Activated T-helper 1 cell treated with Interleukin-2 at 50 U/mL for 16 hours (primary cell): ENCODE measurements at places on chromosomes 7 and 10.

- DNase-seq = no peak
Measured at GRCh38 chr10:77628906-77629730, 8.5 kb downstream of the KCNMA1 start.

DNA sequence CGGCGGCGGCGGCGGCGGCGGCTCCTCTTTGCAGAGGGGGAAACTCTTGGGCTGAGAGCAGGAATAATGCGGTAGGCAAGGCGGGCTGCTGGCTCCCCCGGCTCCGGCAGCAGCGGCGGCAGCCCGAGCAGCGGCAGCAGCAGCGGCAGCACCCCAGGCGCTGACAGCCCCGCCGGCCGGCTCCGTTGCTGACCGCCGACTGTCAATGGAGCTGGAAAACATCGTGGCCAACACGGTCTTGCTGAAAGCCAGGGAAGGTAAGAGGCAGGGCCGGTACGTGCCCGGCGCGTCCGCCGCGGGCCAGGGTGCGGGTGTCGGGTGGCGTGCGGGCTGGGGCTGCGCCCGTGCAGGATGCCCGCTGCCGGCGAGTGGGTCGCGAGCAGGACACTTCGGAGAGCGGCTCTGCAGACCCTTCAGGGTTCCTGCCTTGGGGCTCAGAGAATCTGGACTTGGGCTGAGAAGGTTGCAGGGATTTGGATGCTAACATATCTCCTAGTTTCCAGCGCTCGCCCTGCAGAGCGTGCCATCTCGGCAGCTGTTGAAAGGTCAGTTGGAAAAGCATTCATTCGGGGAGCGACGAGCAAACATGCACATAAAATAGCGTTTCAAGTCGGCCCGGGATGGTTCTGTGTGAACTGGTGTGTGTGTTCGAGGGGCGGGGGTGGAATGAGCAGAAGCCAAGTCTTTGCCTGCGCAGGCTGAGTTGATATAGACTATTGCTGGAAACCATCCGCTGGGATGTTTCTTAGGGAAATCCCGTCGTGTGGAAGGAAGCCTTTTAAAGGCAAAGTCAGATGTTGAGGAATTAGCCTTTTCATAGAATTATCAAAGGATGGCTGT lies 562 bp downstream of the GRK5 start:
- no peak for DNase-seq

DNA sequence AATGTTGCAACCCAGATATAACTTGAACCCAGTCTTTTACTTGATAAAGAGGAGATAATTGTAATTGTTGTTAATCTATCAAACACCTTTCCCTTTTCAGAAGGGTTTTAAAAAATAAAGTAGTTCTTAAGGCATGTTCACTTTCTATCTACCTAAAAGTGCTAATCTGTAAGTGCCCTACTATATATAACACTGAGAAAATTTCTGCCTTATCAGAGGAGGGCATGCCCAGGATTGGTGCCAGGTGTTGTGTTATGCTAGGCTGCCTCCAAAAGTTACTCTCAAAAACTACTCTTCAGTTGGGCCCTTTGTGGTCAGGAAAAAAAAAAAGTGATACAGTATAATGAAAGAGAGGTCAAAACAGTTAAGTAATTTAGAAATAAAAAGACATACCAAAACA lies 36.3 kb downstream of the SMNDC1 start:
- DNase-seq = no peak

DNA sequence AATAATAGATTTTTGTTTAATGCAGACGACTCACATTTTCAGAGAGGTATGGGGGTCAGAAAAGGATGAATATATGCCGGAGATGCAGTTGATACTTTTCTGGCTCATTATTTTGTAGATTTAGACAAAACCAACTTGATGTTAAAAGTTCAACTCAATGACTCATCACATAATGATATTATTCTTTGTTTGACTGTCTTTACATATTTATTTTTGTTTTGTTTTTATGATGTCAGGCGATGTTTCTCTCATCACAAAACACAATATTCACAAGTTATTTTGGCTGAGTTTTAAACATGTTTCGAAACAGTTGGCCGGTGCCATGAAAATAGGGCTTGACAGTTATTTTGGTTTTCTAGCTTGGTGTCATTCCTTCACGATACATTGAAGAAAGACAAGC lies 1.3 kb downstream of the GJD4 start:
- no peak for DNase-seq

GRCh38 chr7:30225863-30226613 lies 58.4 kb upstream of the ZNRF2 start:
- no peak for DNase-seq

- no peak for DNase-seq
Measured at GRCh38 chr10:86687750-86688149, 19.4 kb downstream of the LDB3 start.

- no peak for DNase-seq
Measured at GRCh38 chr10:89518876-89519842, 16.2 kb downstream of the SLC16A12 start.

DNA sequence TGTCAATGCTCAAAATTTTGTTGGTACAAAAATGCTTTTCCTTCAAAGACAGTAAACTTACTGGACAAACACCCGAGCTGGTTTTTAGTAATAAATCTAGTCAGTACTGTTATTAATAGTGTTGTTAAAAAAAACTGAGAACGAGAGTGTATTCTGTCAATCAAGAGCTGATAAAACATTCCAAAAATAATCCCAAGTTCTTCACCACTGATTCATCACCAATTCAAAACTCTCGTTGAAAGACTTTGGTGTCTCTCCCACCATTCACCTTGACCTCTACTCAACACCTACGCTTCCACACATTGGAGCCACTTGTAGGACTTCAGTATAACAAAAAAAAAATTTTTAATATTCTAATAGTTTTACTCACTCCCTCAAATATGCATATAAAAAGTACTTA lies 279.2 kb downstream of the PARD3 start:
- DNase-seq = no peak

DNA sequence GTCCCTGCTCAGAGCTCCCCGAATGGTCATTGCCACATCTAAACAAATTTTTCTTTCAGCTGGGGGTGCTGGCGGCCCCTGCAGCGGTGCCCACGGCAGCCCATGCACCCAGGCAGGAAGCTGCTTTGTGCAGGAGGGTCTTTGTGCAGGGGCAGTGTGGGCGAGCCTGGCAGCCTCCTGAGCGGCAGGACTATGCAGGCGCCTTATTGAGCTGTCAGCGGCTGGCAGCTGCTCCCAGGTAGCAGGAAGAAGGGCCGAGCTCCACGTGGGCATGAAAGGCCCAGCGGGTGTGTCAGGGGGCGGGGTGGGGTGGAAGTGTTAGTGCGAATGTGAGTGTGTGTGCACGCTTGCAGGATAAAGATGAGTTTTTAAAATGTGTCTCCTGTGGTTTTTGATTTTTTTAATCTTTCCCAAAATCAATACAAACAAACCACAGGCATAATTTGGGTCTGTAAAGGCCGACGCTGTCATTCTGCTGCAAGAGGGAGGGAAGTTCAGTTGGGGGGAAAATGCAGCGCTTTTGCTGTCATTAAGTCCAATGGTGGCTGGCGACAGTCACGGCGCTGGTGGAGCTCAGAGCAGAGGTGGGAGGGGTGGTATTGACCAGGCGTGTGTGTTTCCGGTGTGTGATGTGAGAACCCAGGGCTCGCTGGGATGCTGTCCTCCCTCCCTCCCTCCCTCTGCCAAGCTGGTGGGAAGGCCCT lies 83.9 kb downstream of the LHPP start:
- DNase-seq = no peak

DNA sequence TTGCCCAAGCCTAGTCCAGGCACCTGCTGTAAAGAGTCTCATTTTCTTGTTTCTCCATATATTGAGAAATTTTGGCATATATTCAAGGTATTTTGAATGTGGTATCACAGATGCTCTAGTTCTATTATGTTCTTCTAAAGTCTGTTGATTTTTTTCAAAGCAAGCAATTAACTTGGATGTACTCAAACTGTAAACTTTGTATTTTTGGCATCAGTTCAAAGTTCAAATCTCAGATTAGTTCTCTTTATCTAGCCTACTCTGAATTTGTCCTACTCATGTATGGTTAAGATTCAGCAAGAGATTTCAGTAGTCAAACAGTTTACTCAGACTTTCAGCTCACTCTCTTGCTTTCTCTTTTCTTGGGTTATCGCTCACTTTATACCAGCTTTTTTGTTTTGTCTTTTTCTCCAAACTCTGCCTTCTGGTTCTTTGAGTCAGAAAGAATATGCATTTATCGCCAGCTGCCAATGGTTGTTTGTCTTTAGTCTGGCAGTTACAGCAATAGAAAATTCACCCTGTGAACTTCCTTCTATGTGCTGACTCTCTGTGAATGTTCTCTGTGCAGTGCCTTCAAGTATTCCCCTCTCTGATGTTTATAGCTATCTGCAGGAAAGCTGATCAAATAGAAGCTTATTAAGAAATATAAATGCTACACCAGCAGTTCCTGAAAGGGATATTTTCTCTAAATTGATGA lies 56.0 kb downstream of the ANKRD7 start:
- DNase-seq = no peak

GRCh38 chr10:48774416-48775205 lies 89.9 kb downstream of the WDFY4 start:
- no peak for DNase-seq

DNA sequence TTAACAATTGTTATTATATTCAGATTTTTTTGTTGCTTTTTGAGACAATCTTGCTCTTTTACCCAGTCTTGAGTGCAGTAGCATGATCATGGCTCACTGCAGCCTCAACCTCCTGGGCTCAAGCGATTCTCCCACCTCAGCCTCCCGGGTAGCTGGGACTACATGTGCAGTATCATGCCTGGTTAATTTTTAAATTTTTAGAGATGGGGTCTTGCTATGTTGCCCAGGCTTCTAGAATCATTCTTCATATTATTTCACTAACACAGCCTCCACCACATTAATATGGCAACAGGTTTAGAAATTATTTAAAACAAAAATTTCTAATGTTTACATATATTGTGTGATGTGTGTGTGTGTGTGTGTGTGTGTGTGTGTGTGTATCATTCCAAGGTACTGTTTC lies 1.4 kb upstream of the LAMTOR4 start:
- no peak for DNase-seq

- no peak for DNase-seq
Measured at GRCh38 chr10:65550761-65551160, 1375.1 kb upstream of the LRRTM3 start.

GRCh38 chr10:23373156-23373555 lies 28.6 kb upstream of the C10orf67 start:
- DNase-seq = no peak

- no peak for DNase-seq
Measured at GRCh38 chr10:121216295-121216694, 365.1 kb downstream of the WDR11 start.

GRCh38 chr7:3065724-3066143 lies 22.1 kb upstream of the CARD11 start:
- peak; percentile 44 for DNase-seq

GRCh38 chr7:151992375-151992774 lies 33.1 kb upstream of the GALNT11 start:
- DNase-seq = no peak

- DNase-seq = no peak
Measured at GRCh38 chr7:35777121-35777520, 23.7 kb upstream of the SEPTIN7 start.

DNA sequence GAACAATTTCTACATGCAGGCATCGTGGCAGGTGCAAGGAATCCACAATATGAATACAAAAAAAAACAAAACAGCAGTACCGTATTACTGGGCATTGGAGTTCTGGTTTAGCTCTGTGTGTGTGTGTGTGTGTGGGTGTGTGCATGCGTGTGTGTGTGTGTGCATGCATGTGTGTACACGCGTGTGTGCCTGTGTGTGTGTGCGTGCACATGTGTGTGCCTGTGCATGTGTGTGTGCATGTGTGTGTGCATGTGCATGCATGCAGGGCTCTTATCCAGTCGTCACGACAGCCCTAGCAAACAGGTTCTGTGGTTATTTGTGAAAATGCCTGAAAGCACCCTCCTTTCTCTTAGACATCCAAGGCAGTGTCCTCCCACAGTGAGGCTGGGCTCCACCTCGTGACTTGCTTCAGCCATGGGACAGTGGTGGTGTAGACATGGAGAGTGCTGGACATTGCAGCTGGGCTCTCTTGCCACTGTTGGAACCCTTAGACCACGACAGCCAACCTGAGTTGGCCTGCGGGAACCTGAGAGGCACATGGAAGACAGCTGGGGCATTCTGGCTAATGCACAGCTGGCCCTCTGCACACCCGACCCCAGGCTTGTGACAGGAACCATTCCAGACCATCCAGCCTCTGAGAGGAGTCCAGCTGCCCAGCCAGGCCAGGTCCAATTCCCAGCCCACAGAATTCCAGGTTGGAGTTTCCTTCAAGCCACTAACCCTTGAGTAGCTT lies 173.4 kb upstream of the SHH start:
- no peak for DNase-seq

DNA sequence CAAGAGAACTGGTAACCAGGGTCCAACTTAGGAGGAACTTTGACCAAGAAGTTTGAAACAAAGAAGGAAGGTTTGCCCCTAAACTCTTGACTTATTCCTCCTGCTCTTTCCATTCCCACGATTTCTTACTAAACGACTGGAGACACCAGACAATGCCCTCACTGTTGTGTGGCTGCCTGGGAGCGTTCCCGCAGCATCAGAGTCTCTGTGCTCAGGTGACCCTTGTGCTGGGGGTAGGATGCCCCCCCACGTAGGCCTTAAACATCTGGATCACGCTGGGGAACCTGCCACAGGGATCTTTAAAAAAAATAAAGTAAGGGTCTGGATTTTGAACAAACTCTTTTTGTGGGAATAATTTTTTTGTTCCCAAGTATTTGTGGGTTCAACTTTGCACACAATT lies 30.1 kb upstream of the CTBP2 start:
- DNase-seq = no peak

- no peak for DNase-seq
Measured at GRCh38 chr7:150983893-150984368, 5.8 kb upstream of the KCNH2 start.

- no peak for DNase-seq
Measured at GRCh38 chr7:124681946-124682345, 83.6 kb downstream of the GPR37 start.

- no peak for DNase-seq
Measured at GRCh38 chr10:61456095-61456789, 3.1 kb upstream of the TMEM26 start.

DNA sequence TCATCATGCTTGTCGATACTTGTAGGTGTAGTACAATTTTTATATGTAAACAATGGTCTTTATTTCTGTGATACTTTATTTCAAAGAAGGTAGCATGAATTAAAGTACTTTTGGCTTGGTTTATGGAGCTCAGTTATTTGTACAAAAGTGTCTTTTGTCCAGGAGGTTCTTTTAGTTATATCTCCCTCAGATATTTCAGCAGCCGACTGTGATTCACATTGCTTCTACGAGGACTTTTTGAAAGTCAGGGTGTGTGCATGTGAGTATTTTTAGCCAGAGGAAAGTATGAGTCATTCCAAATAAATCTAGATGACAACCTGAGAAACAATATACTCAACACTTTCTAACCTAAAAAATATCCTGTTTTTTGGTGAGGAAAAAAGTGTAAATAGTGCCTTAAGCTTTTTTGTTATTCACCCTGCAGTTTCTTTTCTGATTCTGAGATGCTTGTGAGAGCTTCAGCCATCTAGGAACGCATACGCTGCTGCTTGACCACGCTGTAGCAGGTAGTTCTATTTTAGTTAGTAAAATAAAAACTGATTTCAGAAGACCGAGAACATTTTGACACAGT lies 595 bp upstream of the SUN1 start:
- no peak for DNase-seq

- DNase-seq = no peak
Measured at GRCh38 chr10:13632884-13633440, 46.2 kb downstream of the PRPF18 start.

- DNase-seq = no peak
Measured at GRCh38 chr7:70313271-70313670, 715.0 kb downstream of the AUTS2 start.
